LHCN-M2 (cell line): ENCODE measurements at places on chromosomes 4 and X. TPM values are rescaled to one million over a fixed set of nuclear protein-coding genes. Genes with fewer than 3 reads are reported as not detected.

GRCh38 chrX:40266490-40267333 lies 169.0 kb upstream of the BCOR start:
- peak; percentile 61 for DNase-seq

Gene ARHGEF6
- total RNA-seq, result 21.7 and 30.2 TPM in 2 replicates

DNA sequence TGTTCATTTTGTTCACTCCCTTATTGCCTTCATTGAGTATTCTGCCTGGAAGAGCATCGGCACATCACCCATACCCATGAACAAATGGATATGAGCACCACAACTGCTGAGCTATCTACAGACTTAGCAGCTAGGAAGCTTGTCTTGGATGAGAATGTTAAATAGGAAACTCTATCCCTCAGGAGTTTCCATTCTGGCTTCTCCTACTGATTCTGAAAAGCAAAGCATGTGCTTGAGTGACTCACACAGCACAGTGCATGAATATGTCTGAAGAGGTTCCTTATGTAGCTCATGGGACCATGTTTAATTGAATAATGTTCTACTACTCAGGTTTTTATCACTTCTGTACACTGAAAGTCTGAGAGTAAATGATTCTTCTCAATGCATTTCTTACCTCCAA lies 57.3 kb upstream of the MXRA5 start:
- no peak for DNase-seq

Gene COQ2
- total RNA-seq, result 25.5 and 29.8 TPM in 2 replicates

- no peak for DNase-seq
Observed at GRCh38 chr4:158870626-158871334, 102.0 kb downstream of the FNIP2 start.

GRCh38 chr4:26141911-26142638 lies 178.7 kb upstream of the RBPJ start:
- peak; percentile 95 for DNase-seq

GRCh38 chr4:56786955-56787354 lies 34.5 kb downstream of the SPINK2 start:
- peak; percentile 97 for DNase-seq

DNA sequence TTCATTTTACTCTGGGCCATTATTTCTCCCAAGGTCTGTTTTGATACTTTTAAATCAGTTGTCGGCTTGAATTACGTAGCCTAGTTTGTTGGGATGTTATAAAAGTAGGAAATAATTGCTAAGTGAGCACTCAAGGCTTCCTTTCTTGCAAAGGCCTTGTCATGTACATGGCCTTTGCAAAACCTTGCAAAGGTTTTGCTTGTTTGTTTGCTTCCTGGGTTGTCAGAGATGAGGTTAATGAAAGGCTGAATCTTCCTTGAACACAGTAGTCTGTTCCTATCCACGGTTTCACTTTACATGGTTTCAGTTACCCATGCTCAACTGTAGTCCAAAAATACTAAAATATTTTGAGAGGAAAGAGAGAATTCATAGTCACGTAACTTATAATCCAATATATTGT lies 113.5 kb downstream of the NAA11 start:
- DNase-seq, result no peak

GRCh38 chr4:128031756-128032384 lies 29.2 kb upstream of the LARP1B start:
- no peak for DNase-seq

DNA sequence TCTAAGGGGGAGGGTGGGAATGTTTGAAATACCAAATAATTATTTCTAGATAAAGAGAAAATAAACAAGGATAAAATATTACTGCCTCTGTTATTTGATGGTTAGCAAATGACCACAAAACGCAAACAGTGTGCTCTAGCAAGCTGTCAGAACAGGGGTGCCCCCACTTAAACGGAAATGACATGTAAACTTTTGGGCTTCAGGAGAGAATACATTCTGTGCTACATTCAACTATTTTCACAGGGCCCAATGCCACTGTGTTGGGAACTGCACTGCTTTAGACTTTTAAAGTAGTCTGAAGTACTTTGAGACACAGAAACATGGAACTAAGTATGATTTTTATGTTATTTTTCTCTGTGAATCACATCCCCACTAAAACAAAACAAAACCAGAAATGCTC lies 14.1 kb downstream of the CD40LG start:
- DNase-seq, result no peak

- no peak for DNase-seq
Observed at GRCh38 chrX:154804261-154804956, 876 bp downstream of the MPP1 start.

Gene DMRTC1B
- not detected in 2 replicates for total RNA-seq

Gene RASL11B
- 0.17 and 0.32 TPM in 2 replicates for total RNA-seq

Gene TREX2
- 0.90 and 2.3 TPM in 2 replicates for total RNA-seq

- peak; percentile 45 for DNase-seq
Observed at GRCh38 chr4:173478201-173478912, 51.7 kb downstream of the HAND2 start.

Gene PCDH10
- 1.0 and 1.3 TPM in 2 replicates for total RNA-seq

GRCh38 chr4:4355302-4355701 lies 31.6 kb upstream of the NSG1 start:
- no peak for DNase-seq

Gene PLXNB3
- 5.0 and 9.7 TPM in 2 replicates for total RNA-seq

Gene RPA4
- total RNA-seq, result 0.13 TPM in 1 of 2 replicates, not detected in the other

GRCh38 chrX:97490656-97491055 lies 606.9 kb downstream of the RPA4 start:
- DNase-seq, result no peak

Gene PAGE2
- total RNA-seq, result not detected in 2 replicates

DNA sequence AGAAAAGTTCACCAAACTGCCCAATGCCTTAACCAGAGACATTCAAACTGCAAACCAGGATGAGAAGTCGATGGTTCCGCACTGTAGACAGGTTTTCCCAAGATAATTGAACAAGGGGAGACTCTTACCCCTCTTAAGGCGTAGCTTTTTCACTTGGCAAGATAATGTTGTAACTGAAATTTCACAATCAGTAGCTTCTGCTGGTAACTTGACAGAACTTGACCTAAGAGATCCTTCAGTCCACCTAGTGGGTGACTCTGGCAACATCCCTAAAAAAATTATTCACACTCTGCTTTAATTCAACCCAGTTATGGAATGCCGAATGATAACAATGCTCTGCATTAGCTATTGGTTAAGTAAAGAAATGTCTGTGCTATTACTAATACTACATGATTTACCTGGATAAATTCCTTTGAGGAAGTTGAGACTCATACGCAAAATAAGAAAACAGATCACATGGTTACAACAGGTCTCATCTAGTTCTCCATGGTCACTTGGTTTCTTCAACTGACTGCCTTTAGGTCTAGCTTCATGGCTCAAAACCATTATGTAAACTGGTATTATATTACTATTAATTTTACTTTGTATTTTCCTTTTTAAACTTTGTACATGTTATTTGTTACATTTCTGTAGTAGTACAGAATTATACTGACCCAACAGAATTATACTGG lies 9.1 kb downstream of the ELF2 start:
- DNase-seq, result peak; percentile 60

Gene FRMPD4
- 2.6 and 3.7 TPM in 2 replicates for total RNA-seq

DNA sequence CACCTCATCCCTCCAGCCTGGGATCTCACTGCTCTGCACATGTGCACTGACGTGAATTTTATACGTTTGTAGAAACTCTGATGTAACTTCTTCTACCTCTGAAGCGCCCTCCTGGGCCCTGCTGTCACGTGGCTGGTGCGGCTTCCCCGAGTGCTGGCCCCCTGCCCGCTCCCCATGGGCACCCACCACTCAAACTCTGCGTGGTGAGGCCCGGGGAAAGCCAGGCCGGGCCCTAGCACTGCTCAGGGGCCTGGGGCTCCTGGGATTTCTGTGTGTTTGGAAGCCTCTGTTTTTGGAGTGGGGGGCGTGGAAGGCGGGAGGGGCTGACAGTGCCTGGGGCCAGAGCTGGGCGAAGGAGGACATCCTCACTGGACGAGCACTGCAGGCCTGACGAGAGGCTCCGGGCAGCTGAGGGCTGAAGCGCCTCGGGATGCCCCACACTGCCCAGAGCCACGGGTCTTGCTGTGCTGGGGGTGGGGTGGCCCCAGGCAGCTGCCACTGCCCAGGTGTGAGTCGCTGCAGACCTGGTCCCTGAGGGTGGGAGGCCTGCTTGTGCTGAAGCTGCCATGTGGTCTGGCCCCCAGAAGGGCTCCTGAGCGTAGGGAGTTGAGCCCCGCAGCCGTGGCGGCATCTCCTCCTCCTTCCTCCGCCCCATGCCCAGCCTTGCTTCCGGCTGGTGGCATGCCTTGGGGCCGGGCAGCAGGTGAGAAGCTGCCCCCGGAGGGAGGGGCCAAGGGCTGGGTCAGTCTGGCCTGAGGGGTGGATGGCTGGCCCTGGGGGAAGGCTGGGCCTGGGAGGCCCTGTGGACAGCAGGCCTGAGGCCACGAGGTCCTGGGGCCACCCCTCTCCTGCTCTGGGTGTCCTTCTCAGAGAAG lies 7.7 kb downstream of the NAT8L start:
- DNase-seq, result no peak

DNA sequence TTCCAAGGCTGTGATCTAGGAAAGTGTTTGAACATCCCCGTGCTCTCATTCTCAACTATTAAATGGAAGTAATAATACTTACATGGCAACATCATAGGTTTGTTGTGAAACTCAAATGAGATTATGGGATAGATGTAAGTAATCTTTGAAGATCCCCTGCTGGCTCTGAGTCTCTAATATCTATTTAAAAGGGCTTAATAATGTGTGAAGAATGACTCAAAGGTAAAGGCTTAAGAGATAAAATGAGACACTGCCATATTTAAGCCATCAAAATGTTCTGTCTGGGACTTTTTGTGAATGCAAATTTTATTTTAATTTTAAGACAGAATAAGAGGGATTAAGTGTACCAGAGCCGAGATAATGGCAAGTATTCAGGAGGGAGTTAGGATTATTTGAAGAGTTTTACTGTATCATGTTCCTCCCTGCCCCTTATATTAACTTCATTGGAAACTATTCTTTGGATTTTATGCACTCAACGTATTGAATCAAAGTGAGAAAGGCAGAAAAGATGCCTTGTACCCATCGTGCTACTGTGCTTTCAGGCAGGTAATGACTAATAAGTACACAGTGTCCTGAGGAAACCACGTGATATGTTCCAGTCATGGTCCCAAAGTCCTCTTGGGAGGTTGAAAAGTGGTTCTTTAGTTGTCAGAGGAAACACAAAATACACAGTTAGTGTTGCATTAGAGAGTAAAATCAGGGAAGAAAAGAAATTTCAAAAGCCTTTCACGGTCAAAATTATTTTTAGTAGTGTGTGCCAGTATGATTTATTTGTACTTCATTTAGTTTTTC lies 192.4 kb downstream of the RBM46 start:
- no peak for DNase-seq

DNA sequence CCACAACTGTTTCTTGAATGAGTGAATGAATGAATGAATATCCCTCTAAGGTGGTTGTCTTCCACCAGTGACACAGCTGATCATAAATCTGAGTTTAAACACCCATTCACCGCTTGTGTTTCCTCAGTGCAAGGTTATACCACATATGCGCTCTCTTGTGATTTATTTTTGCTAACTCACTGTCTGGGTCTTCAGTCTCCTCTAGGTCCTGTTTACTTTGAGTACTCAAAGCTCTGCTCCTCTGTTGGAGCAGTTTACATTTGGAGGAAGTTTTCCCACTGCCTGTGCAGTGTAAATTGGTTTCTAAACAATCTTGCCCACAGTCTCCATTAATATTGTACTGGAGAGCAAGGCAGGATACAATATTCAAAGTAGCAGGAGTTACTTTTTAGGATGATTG lies 212.6 kb upstream of the JADE1 start:
- DNase-seq, result no peak

GRCh38 chrX:48835524-48836329 lies at the start of gene PCSK1N:
Gene PCSK1N, minus strand, starts transcription at chrX:48835610. Its CDS starts 78 bp downstream, at chrX:48835532.
- no peak for DNase-seq

Gene CDKL2
- 0.06 and 1.0 TPM in 2 replicates for total RNA-seq

Gene GATA1
- not detected in 2 replicates for total RNA-seq

DNA sequence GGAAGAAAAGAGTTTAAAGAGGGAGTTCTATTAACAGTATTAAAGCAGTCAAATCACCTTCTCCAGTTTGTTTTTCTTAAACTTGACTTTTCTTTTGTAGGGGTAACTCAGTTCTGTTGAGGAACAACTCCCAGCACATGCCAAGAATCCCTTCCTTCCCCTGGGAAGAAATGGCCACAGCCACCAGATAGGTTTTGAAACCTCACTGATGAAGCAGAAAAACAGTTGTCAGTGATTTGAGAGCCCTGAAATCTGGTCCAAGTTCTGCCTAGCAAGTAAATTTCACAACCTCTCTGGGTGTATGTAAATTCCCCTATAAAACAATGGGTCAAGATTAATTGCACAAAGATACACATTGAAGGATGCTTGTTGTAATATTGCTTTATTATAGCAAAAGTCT lies 167.1 kb downstream of the DHX15 start:
- peak; percentile 5 for DNase-seq

Gene PABPC4L
- total RNA-seq, result 0.75 and 0.90 TPM in 2 replicates

DNA sequence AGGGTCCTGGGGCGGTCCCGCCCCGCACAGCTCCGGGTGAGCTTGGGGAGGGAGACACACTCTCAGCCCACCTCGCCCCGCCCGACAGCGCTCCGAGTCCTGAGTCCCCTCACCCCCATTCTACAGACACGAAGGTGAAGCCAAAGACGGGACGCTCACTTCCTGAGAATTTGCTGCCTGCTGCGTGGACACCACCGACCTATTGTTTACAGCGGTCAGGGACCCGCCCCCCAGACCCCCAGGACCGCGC lies 796 bp upstream of the ZNF141 start:
- no peak for DNase-seq
